Fibroblast of skin of scalp (primary cell): ENCODE measurements at places on chromosomes 7 and 10.
A peak's percentile ranks its signal among the peaks of the same experiment; 100 is the strongest.

DNA sequence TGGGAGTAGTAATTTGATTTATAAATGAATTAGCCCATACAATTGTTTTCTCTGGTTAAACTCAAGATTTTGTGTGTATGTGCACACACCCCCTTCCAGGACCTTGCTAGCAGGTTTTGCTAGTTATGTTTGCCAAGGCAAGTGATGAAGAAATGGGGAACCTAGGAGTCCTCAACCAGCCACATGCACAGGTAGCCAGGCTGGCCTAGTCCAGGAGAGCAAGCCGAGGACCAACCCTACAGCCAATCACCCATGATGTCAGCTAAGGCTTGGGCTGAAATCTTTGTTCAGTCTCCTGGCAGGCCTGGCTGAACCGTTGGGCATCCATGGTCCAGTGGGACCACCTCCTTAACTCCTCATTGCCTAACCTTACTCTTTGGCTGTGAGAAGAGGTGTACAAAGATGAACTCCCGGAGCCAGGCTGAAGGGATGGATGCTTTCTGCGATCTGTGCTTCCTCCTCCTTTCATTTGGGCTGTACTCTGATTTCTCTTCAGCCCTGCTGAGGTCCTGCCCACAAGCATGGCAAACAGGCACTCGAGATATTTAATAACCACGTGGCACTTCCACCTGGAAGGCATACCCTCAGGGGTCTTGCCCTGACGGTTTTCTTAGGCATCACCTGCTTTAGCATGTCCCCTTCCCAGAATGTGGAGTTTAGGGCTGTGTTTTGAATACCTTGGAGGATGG, 22.1 kb downstream of the HNRNPA2B1 start:
- no peak for DNase-seq

DNA sequence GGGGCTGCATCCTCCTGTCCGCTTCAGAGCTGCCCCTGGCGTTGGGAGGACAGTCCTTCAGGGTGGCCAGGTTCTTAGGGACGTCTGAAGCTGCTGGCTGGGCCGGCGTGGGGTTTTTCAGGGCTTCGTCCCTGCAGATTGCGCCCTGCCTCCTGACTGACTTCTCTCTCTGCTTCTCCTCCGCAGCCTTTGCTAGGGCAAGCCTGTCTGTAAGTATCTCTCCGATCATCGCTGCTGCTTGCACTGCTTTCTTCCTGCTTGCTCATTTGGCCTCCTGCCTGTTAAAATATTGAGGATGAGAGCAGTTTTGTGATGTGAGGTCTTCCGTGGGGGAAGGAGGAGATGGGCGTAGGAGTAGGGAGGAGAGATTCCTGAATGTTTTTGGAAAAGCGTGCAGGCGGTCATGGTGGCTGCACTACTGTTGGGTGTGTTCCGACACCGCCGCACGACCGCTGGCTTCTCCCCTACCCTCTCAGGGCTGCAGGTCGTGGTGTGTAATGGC, 25.3 kb downstream of the PFKFB3 start:
- peak; percentile 53 for DNase-seq

DNA sequence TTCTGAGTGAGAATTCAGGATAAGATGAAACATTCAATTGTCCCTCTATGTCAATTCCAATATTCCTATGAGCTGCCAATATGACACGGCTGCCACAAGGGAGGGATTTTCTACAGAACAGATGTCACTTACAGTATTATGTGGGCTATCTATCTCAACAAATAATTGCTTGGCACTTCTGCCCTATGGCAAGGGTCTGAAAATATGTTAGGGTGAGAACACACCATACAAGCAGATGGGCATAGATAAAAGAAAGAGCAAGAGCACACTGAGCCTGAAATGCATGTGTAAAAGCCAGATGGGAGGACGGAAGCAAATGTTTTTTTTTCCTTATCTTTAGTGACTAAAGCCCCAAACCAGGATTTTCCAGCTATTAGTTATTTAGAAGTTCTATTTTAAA, 70.1 kb upstream of the TFEC start:
- no peak for DNase-seq

GRCh38 chr7:144975882-144976281, 140.0 kb upstream of the TPK1 start:
- DNase-seq: no peak

GRCh38 chr10:71812913-71813590, 38.0 kb downstream of the PSAP start:
- DNase-seq: no peak

DNA sequence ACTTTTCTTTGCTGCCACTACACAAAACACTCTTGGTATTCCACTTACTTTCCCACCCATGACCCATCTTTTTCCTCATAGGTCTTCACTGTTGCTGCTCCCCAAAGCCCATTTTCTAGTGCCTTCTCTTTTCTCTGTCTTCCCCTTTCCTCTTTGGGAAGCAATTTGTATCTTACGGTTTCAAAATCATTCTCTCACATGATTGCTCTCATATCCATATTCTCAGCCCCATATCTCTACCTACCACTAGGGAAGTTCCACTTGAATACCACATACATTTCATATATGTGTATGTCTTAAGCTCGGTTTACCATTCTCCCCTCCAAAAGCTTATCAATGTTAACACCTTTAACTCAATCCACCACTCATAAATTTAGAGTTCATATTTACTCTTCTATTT, 3.2 kb upstream of the UBE2D1 start:
- DNase-seq: no peak

GRCh38 chr10:20276127-20276979, 460.1 kb downstream of the PLXDC2 start:
- DNase-seq: no peak

- DNase-seq: no peak
Measured at GRCh38 chr7:2116448-2116810, 116.3 kb downstream of the MAD1L1 start.
